SK-N-MC (cell line): ENCODE measurements at places on chromosomes 6 and 20.

GRCh38 chr20:45583502-45583901 lies 4.4 kb upstream of the WFDC8 start:
- DNase-seq = no peak

DNA sequence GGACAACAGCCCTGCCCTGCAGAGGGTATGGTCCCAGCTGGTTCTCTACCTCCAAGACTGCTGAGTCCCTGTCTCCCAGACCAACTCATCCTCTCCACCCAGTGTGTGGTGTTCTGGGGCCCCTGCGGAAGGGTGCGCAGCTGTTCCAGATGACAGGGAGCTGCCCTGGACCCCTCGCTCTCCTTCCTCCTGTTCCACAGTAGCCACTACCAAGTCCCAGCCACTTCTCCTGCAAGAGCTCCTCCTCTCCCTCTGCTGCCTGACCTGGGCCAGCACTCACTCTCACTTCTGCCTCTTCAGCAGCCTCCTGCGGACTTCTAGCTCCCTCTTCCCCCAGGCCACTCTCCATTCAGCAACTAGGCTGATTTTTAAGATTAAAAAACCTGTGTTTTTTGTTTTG lies 40.1 kb upstream of the TMEM181 start:
- no peak for DNase-seq

- no peak for DNase-seq
Measured at GRCh38 chr20:36538026-36538722, 3.1 kb upstream of the MYL9 start.

GRCh38 chr6:23446469-23446967 lies 679.5 kb upstream of the NRSN1 start:
- DNase-seq = peak; percentile 35

- DNase-seq = no peak
Measured at GRCh38 chr6:68025764-68026163, 609.3 kb upstream of the ADGRB3 start.

DNA sequence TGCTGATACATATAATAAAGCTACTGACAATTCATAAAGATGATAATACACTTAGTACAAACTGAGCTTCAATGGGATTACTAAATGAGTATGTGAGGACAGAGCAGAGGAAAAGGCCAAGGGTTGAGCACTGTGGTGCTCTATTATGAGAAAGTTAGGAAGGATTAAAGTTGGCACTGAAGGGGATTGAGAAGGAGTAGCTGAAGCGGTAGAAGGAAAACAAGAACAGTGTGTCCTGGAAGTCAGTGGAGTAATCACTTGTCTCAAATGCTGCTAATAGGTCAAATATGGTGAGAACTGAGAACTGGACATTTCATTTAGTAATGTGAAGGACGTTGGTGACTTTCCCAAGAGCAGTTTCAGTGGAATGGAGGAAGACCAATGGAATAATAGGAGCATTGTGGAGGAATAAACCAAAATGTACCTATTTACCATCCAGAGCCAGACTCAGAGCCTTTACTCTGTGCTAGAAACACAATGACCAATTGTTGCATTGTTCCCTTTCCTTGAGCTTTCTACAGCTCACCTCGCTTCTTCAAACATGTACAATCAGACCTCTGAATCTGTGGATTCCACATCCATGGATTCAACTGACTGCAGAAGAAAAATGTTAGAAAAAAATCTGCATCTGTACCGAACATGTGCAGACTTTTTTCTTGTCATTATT lies 255.9 kb downstream of the LAMA2 start:
- no peak for DNase-seq

GRCh38 chr20:43529051-43529450 lies 21.6 kb downstream of the L3MBTL1 start:
- DNase-seq = no peak
